ENCODE measurements at places on chromosomes 16 and 17. TPM values are rescaled to one million over a fixed set of nuclear protein-coding genes. Genes with fewer than 3 reads are reported as not detected.

Gene PLA2G10
- not detected for total RNA-seq

DNA sequence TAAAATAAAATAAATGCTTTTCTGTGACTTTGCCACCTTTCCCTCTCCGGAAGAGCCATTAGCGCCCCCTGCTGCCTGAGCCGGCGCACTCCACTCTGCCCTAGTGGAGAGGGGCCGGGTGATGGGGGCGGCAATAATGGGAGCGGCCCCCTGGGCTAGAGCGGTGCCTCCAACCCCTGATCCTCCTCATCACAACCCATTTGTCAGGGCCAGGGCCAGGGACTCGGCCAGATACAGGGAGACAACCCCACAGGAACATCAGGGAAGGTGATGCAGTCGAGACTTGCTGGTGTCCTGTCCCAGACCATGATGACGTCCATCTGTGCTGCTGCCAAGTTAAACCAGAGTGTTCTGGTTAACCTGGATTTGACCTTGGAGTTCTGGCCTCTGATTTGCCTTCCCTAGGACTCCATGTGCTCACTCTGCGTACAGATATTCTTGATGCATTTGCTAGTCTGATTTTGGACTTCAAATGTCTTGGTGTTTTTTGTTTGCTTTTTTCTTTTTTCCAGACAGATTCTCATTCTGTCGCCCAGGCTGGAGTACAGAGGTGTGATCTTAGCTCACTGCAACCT lies 46.1 kb upstream of the BPTF start:
- no peaks in the 10 kb centered on the region for H3K27me3 ChIP-seq
- no peaks in the 10 kb centered on the region for H3K36me3 ChIP-seq
- H3K4me3 ChIP-seq: no peak overlapping the region
- H3K27ac ChIP-seq: no peak overlapping the region
- no peaks in the 10 kb centered on the region for H3K4me1 ChIP-seq

GRCh38 chr16:51553314-51553713 lies 402.2 kb upstream of the SALL1 start:
- no peak overlapping the region for H3K27ac ChIP-seq
- H3K4me3 ChIP-seq: no peak overlapping the region
- DNase-seq: no peak
- no peaks in the 10 kb centered on the region for H3K27me3 ChIP-seq
- no peaks in the 10 kb centered on the region for H3K36me3 ChIP-seq
- H3K4me1 ChIP-seq: no peaks in the 10 kb centered on the region

DNA sequence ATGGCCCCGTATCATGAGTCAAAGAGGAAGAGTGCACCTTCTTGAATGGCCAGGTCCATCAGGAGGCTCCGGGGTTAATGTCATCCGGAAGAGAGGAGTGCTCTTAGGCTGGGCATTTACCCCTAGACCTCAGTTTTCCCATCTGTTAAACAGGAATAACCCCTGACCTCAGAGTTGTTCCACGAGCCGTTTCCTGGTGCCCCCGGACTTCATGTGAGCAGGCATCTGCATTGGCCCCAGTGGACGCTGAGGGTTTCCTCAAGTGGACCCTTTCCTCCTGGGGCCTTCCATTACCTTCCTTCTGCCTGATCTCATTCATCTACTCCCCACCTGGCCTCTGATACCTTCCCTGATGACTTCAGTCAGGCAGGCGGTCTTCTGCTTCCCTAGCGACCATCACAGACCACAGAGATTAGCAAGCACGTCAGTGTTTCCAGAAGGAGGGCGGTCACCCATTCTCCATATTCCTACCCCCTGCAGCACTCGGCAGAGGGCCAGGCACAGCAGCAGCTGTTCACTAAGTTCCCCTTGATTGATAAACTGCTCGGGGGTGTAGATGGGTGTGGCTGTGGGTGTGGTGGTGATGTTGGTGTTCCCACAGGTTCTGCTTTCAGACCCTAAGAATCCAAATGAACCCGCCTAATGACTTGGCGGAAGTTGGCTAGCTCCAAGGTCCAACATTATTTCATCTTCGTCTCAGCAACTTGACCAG lies 346.6 kb upstream of the TNRC6C start:
- H3K4me1 ChIP-seq: peaks cover 25% of the 10 kb centered on the region
- H3K4me3 ChIP-seq: no peak overlapping the region
- DNase-seq: no peak
- no peaks in the 10 kb centered on the region for H3K27me3 ChIP-seq

GRCh38 chr16:67857547-67858233 lies 10.2 kb upstream of the CENPT start:
- peaks cover 5% of the 10 kb centered on the region for H3K36me3 ChIP-seq
- H3K4me1 ChIP-seq: peaks cover 39% of the 10 kb centered on the region
- H3K27me3 ChIP-seq: no peaks in the 10 kb centered on the region
- no peak overlapping the region for H3K4me3 ChIP-seq

GRCh38 chr17:10633738-10634379 lies 23.2 kb downstream of the MYH3 start:
- no peak overlapping the region for H3K4me3 ChIP-seq
- H3K27me3 ChIP-seq: no peaks in the 10 kb centered on the region
- H3K36me3 ChIP-seq: peaks cover 46% of the 10 kb centered on the region
- no peak overlapping the region for H3K27ac ChIP-seq
- no peak for DNase-seq
